ENCODE measurements at places on chromosomes 6 and 20. TPM values are rescaled to one million over a fixed set of nuclear protein-coding genes. Genes with fewer than 3 reads are reported as not detected.

HLA-DRB5 gene
- total RNA-seq, result 118 TPM

MOCS1 gene
- 70.0 TPM for total RNA-seq

SLC22A1 gene
- 3.4 TPM for total RNA-seq

CLIC5 gene
- 8.2 TPM for total RNA-seq

EYA4 gene
- total RNA-seq, result 1.0 TPM
